ENCODE measurements at places on chromosomes 7 and 10.

- DNase-seq: no peak
Measured at GRCh38 chr10:101967713-101968112, 88.3 kb downstream of the ARMH3 start.

- DNase-seq: no peak
Measured at GRCh38 chr10:117421985-117422384, 46.7 kb upstream of the PDZD8 start.

DNA sequence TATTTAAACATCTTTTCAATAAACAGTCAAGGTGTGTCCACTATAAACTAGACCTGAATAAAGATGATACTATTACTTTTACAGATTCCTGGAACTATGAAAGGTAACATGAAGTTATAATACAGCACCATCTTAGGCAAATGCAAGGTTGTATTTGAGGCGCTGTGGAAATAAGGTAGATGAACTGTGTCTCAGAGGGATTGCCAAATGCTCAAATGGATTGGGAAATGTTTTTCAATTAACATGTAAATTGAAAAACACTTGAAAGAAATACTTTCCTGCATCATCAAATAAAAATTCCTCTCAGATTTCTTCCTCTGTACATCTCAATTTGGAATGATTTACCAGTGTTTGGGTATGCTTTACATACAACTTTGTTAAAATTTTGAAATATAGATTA is 139.4 kb downstream of the DKK1 start:
- no peak for DNase-seq

DNA sequence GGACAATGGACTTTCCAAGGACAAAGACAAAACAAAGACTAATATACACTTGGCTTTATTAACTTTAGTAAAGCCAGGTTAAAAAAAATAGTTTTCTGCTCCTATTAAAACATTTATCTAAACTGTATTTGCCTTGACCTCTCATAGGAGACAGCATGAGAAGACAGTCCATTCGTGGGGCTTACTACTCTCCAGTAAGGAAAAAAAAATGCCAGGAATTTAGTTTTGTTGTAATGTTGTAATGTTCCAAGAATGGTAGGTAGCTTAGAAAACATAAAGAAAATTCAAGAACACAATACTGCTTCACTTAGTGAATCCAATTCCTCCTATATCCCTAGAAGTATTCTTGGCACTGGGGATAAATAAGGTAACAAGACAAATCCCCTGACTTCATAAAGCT is 81.7 kb downstream of the KMT2C start:
- no peak for DNase-seq

Data from hypothalamus (tissue), 51 donors.